ENCODE measurements at places on chromosomes 7 and 10.

- no peak for DNase-seq
Measured at GRCh38 chr7:51303142-51303525, 13.5 kb downstream of the COBL start.

GRCh38 chr7:44771358-44771757 lies 22.7 kb downstream of the ZMIZ2 start:
- no peak for DNase-seq

DNA sequence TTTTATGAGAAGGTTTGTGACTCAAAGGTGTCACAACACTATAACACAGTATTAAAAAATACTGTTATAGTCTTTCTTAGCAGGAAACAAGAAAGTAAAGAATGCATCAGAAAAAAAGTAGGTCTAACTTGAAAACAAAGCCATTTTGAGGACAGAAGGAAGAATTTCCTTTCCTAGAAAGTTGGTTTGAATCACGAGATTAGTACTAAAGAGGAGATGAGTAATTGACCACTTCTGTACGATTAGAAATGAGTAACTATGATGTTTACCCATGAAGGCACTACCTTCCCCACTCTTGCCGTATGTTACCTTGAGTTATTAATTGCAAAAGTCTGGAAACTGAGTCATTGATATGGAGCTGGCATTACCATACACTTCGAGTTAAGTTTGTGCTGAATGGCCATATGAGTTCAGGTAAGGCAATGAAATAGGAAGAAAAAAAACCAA lies 65.2 kb downstream of the FAM185A start:
- DNase-seq: no peak

DNA sequence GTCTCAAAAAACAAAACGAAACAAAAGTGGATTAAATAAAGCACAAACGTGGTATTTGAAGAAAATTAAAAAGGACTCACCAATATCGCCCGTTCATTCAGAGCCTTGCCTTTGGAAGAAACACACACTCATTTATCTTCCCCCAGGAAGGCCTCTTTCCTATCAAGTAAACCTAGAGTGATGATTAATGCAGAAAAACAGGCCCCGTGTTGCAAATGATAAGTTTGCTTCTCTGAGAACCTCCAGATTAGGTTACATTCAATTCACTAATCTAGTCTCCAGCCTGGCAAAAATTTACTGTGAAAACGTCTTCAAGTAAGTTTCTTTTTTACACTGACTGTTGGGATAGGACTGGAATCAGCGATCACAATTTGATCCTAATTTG lies 78.0 kb upstream of the C1GALT1 start:
- DNase-seq: no peak

- DNase-seq: no peak
Measured at GRCh38 chr10:78968943-78969342, 99.8 kb upstream of the ZMIZ1 start.

- DNase-seq: peak; percentile 29
Measured at GRCh38 chr7:144812379-144813283, 23.2 kb downstream of the TPK1 start.

DNA sequence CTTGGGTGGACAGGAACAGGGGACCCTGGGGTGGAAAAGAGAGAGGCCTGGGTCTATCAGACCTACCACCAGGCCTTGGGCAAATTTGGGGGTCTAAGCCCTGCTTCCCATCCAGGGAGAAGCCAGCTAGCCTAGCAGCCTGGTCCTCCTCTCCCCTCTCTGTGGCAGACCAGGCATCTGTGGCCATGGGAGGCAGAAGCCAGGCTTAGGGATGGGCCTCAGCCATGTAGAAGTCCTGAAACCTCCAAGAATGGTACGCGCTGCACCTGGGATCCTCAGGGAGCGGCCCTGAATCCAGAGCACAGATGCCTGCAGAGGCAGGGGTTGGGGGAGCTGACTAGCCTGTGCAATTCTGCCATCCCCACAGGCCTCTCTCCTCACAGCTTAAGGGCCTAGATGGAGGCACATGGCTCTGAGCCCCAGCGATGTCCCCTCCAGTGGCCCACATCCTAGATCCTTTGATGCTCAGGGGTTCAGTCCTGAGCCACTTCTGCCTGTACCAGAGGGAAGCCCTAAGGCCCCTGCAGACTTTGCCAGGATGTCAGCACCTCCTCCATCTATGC lies 21.2 kb downstream of the GRID1 start:
- DNase-seq: no peak

DNA sequence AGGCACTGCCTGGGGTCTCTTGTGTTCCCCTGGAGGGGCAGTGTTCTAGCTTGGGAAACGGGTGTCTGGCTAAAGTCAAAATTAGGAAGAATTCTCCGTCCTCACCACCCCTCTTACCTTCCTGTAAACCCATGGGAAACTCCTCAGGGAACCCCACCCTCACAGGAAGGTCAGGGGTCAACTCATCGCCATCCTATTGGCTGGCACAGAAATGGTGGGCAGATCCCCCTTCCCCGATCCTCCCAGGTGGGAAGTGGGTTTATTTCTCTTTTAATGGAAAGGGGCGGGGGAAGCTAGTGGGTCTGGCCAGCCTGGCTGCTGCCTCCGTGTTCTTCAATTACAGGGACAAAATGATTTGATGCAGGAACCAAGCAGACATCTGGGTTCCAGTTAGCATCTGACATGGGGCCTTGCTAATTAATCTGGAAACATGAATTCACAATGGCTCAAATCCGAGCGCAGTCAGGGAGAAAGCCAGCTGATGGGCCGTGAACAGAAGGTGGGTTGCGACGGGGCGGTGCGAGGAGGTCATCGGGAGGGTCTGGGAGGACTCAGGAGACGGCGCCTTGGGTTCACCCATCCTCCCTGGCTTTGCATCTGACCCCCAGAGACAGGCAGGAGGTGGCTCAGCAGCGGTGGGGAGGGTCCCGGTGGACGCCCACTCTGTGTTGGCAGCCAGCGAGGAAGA lies 66.6 kb downstream of the SLIT1 start:
- no peak for DNase-seq

DNA sequence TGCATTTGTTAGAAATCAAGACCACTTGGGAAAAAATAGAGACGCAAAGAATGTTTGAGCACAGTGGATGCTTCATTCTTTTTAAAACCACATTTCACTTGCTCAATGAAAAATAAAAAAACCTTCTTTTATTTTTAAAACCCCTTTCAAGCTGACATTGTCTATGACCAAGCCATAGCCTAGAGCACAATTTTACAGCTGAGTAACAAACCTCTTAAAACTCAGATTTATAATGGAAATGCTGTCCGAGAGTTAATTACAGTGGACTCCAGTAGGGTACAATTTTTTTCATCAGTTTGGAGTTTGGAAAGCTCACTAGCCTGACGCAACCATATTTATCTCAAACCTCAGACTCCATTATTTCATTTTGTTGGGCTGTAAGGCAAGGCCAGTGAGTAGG lies 116.3 kb downstream of the RNLS start:
- no peak for DNase-seq

DNA sequence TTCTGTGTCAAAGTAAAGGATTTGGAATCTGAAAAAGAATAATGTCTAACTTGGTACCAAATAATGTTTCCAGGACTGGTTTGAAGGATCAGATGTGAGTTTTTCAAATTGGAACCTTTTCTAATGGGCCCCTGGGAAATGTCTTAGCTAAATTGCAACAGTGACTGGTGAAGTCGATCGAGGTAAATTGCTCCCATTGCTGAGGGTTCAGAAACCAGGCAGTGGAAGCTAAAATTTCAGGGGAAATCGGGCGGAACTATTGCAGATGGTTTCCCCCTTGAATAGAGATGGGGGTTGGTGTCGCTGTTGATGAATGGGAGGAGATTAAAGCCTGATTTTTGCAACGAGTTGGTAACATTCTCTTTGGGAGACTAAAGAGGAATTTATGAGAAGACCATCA lies 112.7 kb downstream of the SND1 start:
- no peak for DNase-seq

GRCh38 chr10:63588436-63589167 lies 67.4 kb downstream of the REEP3 start:
- DNase-seq: no peak

DNA sequence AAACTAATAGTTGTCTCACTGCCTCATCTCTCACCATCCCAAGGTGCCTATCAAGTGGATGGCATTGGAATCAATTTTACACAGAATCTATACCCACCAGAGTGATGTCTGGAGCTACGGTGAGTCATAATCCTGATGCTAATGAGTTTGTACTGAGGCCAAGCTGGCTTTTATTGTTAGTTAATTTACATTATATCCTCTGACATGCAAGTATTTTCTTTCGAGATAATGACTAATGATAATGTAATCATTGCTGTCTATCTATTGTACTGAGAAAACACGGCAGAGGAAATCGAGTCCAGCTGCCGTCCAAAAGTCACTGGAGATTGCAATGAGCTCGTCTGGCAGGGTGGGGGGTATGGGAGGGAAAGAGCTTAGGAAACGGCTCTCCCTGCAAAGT lies 172.4 kb upstream of the LANCL2 start:
- no peak for DNase-seq

DNA sequence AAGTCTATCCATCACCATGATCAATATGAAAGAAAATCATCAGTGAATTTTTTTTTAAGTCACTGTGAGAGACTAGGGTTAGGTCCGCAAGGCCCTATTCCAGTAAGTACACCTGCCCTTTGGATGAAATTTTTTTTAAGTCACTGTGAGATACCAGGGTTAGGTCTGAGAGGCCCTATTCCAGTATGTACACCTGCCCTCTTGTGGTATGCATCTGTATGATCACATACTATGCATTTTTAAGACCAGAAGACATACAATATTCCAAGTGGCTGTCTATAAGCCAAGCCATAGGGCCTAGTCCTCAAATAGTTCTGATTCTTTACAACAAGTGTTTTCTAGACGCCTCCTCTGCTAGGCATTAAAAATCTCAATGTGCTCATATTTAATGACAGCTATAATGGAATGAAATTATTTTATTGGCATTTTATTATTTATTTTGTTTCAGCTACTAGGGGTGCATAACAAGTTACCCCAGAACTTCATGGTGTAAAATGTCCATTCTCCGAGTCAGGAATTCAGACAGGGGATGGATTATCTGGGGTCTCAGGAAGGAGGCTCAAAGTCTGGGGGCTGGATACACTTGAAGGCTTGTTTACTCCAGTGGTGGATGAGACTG lies 53.1 kb downstream of the TEX36 start:
- no peak for DNase-seq

DNA sequence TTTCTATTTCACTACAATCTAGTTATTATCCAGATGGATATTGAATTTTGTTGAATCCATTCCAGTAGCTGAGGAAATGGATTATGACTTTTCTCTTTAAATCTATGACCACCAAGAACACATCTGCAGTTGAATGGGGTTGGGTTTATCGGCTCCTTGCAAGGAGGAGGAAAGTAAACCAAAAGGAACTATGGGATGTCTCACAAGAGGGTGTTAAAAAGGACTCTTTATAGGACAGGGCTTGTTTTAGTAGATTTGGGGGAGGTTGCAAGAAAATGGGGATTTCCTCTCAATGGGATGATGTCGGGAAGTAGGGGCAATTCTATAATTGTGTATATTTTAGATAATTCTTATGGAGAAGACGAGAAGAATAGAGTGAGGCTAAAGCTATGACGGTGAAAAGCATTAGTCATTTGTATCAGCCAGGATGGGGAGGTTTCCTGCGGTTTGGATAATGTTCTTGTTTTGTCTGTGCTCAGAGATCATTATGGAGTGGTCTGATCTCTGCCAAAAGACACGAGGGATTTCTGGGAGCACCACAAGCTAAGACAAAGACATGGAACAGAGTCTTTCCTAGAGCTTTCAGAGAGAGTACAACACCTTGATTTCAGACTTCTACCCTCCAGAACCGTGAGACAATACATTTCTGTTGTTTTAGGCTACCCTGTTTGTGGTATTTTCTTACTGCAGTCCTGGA lies 5.3 kb upstream of the LRRC61 start:
- DNase-seq: no peak

DNA sequence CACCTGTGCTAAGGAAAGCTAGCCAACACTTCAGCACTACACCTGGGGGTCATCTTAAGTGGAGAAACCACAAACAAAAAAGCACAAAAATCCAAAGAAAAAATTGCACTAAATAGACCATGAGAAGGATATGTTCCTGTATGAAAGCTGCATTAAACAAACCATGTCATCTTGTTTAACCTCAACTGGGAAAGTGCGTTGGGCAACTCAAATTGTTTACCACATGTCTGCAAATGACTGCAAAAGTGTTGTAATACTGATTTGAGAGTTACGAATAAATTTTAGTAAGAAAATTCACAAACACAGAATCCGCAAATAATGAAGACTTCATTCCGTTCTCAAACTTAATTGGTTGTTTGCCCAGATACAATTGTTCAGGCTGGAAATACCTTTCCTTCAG lies 111.9 kb upstream of the EGFR start:
- no peak for DNase-seq

DNA sequence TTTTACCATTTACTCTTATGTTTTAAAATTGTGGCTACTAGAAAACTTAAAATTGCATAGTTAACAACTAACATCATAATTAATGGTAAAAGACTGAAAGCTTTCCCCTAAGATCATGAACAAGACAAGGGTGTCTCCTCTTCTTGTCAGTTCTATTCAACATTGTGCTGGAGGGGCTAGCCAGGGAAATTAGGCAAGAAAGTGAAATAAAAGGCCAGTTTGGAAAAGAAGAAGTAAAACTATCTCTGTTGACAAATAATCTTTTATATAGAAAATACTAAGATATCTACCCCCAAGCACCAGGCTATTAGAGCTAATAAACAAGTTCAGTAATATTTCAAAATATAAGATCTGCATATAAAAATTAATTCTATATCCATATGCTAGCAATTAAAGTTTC lies 46.9 kb upstream of the MXI1 start:
- DNase-seq: no peak

DNA sequence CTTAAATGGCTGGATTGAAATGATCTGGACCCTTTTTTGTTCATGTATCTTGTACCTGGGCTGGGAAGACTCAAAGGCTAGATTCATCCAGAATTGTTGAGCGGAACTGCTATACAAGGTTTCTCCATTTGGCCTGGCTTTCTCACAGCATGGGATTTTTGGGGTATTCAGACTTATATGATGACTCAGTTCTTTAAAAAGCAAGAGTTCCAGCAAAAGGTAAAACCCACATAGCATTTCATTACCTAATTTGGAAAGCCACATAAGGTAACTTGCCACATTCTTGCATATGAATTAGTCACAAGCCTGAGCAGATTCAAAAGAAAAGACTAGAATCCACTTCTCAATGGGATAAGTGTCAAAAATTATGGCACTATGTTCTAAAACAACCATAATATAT lies 137.4 kb downstream of the HGF start:
- DNase-seq: no peak

DNA sequence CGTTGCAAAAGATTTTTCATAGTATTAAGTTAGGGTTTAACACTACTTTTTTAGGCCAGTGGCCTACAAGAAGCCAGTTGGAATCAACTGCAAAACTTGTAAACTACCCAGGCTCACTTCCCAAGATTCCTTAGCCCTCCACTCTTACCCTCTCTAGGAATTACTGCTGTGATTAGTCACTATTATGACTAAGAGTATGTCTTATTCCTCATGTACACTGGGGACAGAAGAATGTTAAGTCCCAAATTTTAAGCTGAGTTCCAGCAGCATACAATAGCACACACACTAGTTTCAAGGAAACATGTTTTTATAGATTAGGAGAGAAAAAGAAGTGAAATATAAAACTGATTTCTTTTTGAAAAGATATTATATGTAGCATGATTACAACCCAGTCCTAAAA lies 42.8 kb downstream of the FBXL13 start:
- no peak for DNase-seq

GRCh38 chr7:138697535-138698182 lies 3.5 kb downstream of the SVOPL start:
- no peak for DNase-seq

- DNase-seq: no peak
Measured at GRCh38 chr10:79250259-79250658, 97.0 kb upstream of the PPIF start.

- no peak for DNase-seq
Measured at GRCh38 chr10:79095316-79095715, 26.6 kb downstream of the ZMIZ1 start.

Data from CD4-positive, alpha-beta T cell (primary cell).